ENCODE measurements at places on chromosomes 5 and 9. TPM values are rescaled to one million over a fixed set of nuclear protein-coding genes. Genes with fewer than 3 reads are reported as not detected.

Gene EGFLAM
- polyA plus RNA-seq: 10.6 TPM

Gene TMEM174
- 20.1 TPM for polyA plus RNA-seq

Gene BRINP1
- polyA plus RNA-seq: 8.4 TPM

Gene JAKMIP2
- polyA plus RNA-seq: 6.6 TPM

Gene ZNF300
- 53.0 TPM for polyA plus RNA-seq

Gene LCN6
- not detected for polyA plus RNA-seq

Measured in left kidney (tissue), 8 donors.